Upper lobe of left lung (tissue), 6 donors: ENCODE measurements at places on chromosomes 3 and 15.
A peak's percentile ranks its signal among the peaks of the same experiment; 100 is the strongest.

DNA sequence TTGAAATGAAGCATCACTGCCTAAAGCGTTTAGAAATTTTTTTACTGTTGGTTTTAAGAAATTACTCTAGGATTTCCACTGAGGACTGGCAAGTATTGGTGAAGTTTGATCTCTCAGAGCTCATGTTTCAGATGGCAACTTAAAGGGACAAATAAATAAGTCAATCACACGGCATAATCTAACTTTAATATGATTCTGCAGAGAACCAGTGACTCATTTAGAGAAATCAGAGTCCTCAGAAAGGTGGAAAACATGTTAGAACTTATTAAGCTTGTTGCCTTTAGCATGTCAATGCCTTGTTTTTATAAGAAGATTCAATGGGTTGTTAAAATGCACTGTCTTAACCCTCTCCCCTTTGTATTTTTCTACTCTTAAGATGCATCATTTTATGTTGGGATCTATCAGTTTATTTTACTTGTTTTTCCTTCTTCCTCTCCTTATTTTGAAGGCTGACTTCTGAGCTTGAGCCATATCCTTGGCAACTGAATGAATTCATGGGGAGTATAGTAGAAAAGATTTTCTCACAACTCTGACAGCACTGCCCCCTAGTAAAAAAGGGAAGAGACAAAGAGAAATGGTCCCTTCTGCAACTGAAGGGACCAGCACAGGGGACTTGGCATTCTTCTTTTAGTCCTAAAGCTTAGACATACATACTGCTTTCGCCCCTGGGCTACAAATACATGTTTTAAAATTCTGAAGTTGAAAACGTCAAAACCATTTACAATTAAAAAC is 431.2 kb downstream of the LPP start:
- no peak overlapping the region for H3K4me3 ChIP-seq
- no peak for DNase-seq
- H3K36me3 ChIP-seq: no peaks in the 10 kb centered on the region

DNA sequence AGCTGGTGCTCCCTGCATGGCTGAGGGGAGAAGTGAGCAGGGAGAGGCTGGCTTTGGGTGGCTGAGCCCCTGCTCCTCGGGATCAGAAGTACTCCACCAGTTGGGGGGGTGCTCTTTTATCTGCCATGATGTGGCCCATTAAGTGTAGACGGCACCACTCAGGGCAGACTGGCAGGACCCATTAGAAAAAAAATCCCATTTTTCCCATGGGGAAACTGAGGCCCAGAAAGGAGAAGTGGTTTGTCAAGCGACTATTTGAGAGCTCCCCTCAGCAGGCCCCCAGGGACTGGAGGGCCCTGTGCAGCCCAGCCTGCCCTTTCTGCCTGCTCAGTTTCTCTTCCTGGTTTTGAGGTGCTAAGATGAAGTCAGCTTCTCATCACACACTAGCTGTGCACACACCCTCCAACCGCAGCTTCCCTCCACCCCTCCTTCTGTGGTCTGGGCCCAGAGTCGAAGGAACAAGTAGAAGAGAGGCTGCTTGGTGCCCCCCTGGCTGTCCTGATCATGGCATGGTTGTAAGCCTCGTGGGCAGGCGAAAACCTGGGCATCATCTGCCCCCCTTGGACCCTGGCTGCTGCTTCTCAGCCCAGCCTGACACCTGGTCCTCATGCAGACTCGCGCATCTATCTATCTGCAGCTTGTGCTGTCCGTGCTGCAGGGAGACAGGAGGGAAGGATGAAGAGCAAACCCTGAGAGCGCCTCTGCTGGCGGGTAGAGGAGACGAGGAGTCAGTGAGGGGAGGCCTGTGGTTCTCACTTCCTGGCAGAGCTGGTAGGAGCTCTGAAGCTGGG is 5.6 kb downstream of the CSK start:
- DNase-seq: peak; percentile 90
- H3K27me3 ChIP-seq: no peaks in the 10 kb centered on the region
- H3K27ac ChIP-seq: peak overlapping the region; percentile 99
- no peaks in the 10 kb centered on the region for H3K36me3 ChIP-seq
- H3K4me3 ChIP-seq: no peak overlapping the region

DNA sequence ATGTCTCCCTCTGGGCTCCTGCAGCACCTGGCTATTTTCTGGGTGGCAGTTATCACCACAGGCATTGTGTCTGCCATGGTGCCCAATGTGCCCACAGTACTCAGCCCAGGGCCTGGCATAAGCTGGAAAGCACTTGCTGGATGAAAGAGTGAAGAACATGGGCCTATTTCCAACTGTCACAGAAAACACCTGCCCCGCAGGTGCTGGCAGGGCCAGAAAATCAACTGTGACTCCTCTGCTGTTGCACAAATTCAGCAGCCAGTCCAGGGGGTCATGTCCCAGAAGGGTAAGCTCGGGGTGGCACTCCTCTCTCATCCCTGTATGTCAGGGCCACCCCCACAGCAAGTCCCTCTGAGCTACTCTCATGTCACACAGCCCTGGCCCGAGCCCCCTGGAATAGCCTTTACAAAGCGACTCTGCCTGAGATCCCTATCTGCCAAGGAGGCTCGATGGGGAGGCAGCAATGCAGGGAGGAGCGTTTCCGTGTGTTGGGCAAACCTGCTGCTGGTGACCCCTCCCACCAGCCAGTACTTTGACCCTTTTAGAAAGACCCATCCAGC is 16.9 kb downstream of the ITIH3 start:
- H3K36me3 ChIP-seq: no peaks in the 10 kb centered on the region
- no peak overlapping the region for H3K27ac ChIP-seq
- DNase-seq: no peak
- no peak overlapping the region for H3K4me3 ChIP-seq
- no peaks in the 10 kb centered on the region for H3K27me3 ChIP-seq

DNA sequence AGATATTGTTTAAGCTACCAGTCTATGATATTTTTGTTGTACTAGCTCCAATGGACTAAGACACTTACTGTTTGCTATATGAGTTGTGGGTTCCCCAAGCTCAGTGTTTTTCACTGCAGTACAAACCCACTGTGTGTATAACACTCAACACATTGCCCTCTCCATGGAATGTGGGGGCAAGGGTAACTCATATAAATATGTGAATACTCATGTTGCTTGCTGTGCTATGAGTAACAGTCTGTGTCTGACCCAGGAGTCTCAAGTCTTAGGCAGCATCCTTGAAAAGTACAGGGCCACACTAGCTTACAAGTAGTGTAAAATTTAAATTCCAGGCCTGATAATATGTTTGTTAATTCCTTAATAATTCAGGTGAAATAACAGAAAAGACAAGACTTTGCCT is 22.5 kb upstream of the CNTN3 start:
- H3K27me3 ChIP-seq: no peaks in the 10 kb centered on the region
- no peak overlapping the region for H3K4me3 ChIP-seq
- no peak overlapping the region for H3K27ac ChIP-seq

DNA sequence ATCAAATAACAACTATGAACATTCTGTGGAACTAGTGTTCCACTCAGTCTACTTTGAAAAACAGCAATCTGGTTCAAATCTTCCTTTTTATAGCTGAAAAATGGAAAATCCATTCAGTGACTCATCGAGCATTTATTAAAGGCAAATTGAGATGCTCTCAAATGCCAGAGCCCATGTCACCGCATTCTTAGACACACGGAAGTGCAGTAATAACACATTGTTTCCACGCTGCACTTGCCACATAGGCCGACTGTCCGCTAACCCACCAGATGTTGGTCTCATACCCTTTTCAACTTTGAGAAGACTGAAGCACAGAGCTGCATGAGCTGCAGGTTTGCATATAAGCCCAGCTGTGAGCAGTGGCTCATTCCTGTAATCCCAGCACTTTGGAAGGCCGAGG is 95.9 kb downstream of the TMEM266 start:
- H3K4me1 ChIP-seq: peaks cover 2% of the 10 kb centered on the region
- DNase-seq: no peak
- no peaks in the 10 kb centered on the region for H3K36me3 ChIP-seq
- H3K27me3 ChIP-seq: no peaks in the 10 kb centered on the region
- H3K27ac ChIP-seq: no peak overlapping the region
- no peak overlapping the region for H3K4me3 ChIP-seq

GRCh38 chr3:2920103-2920502 is 190.1 kb downstream of the IL5RA start:
- no peak overlapping the region for H3K27ac ChIP-seq
- peaks cover 8% of the 10 kb centered on the region for H3K4me1 ChIP-seq
- H3K36me3 ChIP-seq: no peaks in the 10 kb centered on the region
- H3K27me3 ChIP-seq: no peaks in the 10 kb centered on the region

DNA sequence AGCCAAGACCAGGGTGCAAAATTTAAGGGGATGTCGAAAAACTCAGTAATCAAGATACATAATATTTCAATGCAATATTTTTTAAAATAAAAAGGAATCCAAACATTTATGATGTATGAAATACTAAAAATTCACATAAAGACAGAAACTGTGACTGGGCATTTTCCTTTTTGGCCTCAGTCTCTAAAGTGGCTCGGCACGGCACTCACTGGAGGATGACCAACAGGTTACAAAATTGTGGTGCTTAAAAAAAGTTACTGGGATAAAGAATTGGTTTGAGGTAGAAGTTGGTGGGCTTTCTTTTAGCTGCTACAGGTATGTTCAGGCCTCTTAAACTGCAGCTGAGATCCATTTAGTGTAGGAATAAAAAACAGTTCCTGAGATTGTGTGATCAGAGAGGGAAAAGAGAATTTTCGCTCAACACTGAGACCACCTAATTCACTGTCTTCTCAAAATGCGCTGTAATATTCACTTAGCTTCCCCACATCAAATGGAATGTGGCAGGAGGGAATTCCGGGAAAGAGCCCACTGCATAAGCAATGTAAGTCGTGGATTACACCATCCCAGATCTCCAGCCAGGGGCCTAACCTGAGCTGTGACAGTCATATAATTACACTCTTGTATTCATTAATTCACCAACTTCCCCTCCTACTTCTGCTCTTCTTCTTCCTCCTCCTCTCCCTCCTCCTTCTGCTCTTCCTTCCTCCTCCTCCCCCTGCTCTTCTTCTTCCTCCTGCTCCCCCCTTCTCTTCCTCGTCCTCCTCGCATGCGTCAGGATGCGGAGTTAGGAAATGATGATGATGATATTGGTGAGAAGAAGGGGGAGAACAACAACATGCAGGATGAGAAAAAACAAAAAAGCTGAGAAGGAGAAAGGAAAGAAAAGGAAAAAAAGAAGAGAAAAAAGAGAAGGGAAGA is 45.9 kb downstream of the HES1 start:
- H3K27me3 ChIP-seq: no peaks in the 10 kb centered on the region
- H3K27ac ChIP-seq: no peak overlapping the region
- DNase-seq: no peak
- no peaks in the 10 kb centered on the region for H3K36me3 ChIP-seq

DNA sequence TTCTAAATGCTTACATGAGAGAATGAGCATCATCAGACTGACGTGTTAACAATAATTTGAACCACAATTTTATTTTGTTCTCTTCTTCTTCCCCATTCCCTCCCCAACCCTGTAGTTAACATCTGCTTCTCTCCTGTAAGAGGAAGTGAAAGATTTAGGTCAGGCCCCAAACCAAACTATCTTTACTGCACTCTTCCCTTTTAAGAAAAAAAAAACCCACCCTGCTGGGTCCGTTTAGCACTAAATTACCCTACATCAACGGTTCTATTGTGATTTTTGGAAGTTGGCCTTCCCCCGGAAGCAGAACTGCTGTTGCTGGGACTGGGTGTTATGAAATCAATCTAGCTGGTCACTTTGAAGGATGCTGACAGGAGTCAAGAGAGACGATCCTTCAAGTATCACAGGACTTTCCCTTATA is 49.4 kb downstream of the NFKBIZ start:
- H3K27me3 ChIP-seq: no peaks in the 10 kb centered on the region
- no peaks in the 10 kb centered on the region for H3K4me1 ChIP-seq
- no peak for DNase-seq
- H3K4me3 ChIP-seq: no peak overlapping the region

- H3K4me1 ChIP-seq: peaks cover 8% of the 10 kb centered on the region
- peak overlapping the region; percentile 76 for H3K27ac ChIP-seq
- DNase-seq: peak; percentile 64
- no peaks in the 10 kb centered on the region for H3K27me3 ChIP-seq
These were observed 8.5 kb downstream of the LIPC start for GRCh38 chr15:58440158-58440910.

- H3K4me1 ChIP-seq: peaks cover 32% of the 10 kb centered on the region
- no peak overlapping the region for H3K4me3 ChIP-seq
- H3K27me3 ChIP-seq: no peaks in the 10 kb centered on the region
- H3K27ac ChIP-seq: no peak overlapping the region
- H3K36me3 ChIP-seq: no peaks in the 10 kb centered on the region
- no peak for DNase-seq
These were observed 29.6 kb downstream of the MGLL start for GRCh38 chr3:127792541-127793292.

DNA sequence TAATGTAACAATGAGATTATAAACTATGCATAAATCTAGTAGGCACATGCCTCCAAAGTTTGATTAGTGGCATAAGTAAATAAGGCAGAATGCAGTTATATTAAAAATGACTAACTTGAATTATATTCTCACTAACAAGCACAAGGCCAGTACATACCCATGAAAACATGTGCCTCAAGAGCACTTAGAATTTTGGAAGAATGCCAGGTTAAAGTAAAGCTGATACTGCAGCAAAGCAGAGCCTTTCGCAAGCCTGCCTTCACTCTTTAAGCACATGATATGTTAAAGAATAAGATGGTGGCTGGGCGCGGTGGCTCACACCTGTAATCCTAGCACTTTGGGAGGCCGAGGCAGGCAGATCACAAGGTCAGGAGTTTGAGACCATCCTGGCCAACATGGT is 49.0 kb downstream of the KBTBD12 start:
- no peaks in the 10 kb centered on the region for H3K4me1 ChIP-seq
- no peaks in the 10 kb centered on the region for H3K27me3 ChIP-seq
- H3K4me3 ChIP-seq: no peak overlapping the region
- no peaks in the 10 kb centered on the region for H3K36me3 ChIP-seq
- H3K27ac ChIP-seq: no peak overlapping the region

DNA sequence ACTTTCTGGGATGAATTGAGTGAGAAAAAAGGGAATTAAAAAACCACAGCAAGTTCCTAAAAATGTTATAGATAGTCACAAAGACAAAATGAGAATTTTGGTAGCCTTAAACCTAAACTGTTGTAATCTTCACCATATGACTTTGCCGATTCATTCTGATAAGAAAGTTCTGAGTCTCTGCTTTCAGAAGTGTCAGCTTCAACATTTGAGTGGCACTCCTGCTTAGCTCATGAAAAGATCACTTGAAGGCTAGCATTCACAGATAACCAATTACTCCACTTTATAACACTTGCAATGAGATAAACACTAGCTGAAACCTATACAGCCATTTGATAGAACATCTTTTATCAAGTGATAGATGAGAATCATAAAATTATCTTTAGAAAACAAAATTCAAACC is 288.1 kb upstream of the POU1F1 start:
- no peaks in the 10 kb centered on the region for H3K36me3 ChIP-seq
- no peaks in the 10 kb centered on the region for H3K27me3 ChIP-seq
- H3K27ac ChIP-seq: no peak overlapping the region

DNA sequence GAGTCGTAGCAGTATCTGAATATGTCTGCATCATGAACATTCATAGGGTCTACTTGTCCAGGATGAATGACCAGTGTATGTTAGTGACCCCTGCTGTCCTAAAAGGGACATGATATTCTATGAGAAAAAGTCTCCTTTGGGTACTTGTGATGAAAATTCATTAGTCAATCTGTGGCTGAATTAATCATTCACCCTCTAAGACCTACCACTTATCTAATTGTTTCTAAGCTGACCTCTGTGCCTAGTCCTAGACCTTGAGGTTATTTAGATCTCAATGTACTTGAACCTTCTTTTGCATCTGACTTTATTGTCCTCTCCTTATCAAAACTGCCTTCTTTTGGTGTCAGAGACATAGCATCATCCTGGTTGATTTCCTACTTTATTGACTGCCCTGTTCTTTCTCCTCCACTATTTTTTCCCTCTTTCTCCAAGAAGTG is 799.3 kb downstream of the DIPK2A start:
- H3K36me3 ChIP-seq: no peaks in the 10 kb centered on the region
- no peak overlapping the region for H3K27ac ChIP-seq
- H3K4me3 ChIP-seq: no peak overlapping the region
- no peaks in the 10 kb centered on the region for H3K4me1 ChIP-seq
